Hippocampal formation (tissue), 2 donors: ENCODE measurements at places on chromosomes 2 and 18.

DNA sequence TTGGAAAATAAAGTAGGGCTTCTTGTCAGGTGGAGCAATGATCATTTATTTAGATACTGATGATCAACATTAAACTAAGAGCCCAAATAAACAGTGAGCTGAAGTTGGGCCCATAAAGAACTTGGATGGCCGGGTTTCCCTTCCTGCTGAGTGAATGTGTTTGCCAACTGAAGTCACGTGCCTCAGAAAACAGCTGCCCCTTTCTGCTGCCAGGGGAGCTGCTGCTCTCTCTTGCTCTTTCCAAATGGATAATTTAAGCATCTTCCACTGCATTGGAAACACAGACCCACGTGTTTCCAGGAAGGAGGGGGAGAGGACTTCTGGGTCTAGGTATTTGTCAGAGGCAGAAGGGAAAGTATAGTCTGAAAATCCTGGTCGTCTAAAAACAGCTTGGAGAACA, 22.9 kb upstream of the NCKAP5 start:
- DNase-seq = peak; percentile 74

- DNase-seq = no peak
Observed at GRCh38 chr18:6983366-6983765, 134.2 kb downstream of the LAMA1 start.

GRCh38 chr18:9661564-9661963, 46.5 kb upstream of the RAB31 start:
- no peak for DNase-seq

DNA sequence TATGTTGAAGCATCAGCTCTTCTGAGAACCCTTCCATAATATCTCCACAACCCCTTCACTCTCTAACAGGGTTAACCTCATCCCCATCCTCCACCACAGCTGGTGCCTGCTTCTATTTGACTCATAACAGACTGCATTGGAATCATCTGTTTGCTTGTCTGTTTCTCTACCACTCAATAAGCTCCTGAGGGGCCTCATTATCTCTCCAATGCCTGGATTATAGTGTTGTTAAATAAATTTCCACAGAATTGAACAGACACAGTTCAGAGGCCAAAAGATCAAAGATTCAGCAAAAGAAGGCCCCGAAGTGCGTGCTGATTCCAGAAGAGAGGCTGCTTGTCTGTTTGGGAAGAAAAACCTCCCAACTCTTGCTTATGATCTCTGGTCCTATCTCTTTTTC, 33.7 kb upstream of the FAM98A start:
- no peak for DNase-seq

DNA sequence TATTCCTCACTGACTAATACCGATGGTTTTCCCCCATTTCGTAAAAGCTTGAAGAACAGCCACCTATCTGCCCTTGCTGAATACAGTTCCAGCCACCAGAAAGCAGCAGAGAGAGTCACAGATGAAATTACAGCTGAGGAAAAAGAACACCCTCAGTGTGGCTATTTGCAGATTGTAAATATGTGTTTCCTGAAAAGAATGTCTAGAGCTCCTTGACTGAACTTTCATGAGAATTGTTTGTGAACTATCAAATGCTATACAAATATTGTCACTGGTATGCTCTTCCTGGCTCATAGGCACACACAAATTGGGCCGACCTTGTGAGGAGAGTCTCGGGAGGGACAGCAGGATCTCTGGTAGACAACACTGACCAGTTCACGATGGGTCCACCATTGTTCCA, 58.1 kb upstream of the TTC39C start:
- DNase-seq = no peak

DNA sequence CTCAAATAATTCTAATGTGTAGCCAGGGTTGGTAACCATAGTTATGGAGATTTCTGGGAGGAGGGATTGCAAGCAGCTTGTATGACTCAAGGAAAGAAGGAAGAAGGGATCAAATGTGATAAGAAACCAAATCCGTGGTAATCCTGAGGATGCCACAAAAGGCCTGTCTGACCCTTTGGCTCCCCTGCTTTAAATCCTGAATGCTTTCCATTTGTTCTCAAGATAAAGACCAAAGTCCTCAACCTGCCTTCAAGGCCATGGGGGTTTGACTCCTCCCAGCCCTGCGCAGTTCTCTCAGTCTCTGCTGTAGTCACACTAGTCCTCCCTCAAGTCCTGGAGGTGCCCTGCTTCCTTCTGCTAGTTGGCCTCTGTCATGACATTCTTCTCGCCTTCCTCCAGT, 74.0 kb downstream of the SUMO1 start:
- DNase-seq = no peak

DNA sequence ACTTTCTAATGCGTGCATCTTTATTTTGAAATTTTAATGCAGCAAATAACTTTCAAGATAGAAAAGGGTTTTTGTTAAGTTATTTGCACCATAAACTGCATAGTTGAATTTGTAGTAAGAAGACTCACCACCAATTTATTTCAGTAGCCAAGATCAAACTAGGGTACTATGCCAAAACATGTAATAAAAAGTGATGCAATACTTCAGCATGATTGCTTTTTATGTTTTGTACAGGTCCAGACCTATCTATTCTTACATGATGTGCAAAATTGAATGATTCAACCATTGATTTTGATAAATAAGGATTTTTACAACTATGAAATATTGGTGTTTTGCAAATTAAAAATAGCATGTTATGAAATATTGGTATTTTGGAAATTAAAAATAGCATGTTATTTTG, 26.7 kb downstream of the AGPS start:
- no peak for DNase-seq

- no peak for DNase-seq
Observed at GRCh38 chr2:207683879-207684627, 27.4 kb upstream of the CCNYL1 start.

DNA sequence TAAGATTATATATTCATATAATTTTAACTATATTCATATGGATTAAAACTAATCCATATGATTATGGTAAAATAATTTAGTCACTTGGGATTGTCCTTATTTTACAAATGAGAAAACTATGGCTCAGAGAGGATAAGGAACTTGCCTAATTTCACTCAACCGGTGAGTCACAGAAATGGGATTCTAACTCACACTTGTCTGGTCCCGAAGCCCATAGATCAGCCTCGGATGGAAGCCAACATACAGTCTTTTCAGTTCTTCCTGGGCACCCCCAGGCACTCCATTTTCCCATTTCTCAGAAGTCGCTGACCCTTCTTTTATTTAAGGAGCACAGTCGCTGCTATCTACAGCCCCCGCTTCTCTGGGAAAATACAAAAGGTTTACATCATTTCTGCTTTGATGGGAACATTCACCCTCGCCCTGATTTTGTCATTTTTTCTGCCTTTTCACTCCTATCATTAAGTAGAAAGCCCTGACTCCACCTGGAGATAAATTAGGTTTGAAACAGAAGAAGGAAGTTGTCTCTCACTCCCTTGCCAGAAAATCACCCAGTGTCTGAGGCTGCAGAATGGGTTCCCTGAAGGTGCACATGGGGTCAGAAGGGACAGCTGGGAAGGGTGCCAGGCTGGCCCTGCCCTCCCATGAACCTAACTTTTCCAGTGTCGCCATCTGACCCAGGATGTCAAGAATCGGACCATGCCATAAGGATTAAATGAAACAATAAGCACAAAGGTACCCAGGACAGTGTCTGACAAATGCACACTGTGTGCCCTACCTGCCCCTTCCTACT, 36.6 kb downstream of the CYP1B1 start:
- DNase-seq = no peak

DNA sequence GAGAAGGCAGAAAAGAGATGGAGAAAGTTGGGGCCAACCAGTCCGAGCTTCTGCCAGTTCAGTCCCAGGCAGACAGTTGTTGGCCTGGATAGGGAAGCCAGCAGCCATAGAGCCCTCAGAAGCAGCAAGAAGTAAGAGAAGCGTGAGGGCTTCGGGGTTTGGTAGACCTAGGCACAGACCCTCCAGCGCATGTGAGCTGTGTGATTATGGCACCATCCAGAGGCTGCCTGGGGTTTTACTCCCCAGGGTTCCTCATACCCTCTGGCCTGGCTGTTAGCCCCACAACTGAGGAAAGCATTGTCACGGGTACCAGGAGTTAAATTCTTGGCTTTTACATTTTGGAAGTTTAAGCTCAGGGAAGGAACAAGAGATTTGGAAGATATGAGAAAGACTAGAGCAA, 93.7 kb upstream of the RAB6C start:
- no peak for DNase-seq

- no peak for DNase-seq
Observed at GRCh38 chr2:234147335-234147861, 96.9 kb downstream of the SPP2 start.

GRCh38 chr2:188720811-188721605, 253.2 kb upstream of the COL3A1 start:
- DNase-seq = no peak

DNA sequence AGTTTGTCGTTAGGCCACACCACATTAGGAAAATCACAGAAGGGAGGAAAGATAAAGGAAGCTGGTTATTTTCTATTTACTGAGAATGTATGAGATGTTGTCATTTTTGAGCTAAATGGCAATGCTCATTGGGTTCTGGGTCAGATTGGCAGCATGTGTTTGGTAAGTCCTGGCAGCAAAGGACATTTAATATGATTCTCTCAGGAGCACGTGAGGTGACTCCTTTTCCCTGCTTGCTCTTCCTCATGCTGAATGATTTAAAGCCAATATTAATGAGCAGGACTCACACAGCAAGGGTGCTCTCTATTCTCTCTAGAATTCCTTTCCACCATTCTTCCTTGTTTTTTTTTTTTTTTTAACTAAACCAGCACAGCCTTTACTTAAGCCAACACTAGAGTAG, 298.2 kb downstream of the XIRP2 start:
- DNase-seq = no peak

- DNase-seq = no peak
Observed at GRCh38 chr2:22981785-22982184, 403.2 kb upstream of the KLHL29 start.

DNA sequence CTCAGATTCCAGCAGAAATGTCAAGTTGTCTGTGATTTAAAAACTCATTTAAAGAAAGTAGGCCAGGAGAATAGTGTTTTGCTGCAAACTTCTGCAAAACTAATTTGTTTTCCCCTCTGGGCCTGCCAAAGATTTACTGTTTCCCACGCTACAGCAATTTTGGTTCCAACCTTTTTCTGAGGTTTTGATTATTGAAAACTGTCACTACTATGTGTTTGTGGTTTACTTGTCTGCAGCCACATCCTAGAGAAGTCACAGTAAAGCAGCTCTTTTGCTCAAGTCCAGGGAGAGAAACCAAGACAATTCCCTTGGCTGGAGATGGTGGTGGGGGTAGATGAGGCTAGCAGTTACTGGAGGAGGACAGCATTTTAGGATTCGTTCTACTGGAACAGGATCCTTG, 12.8 kb downstream of the IL1R2 start:
- DNase-seq = no peak

- DNase-seq = no peak
Observed at GRCh38 chr2:222594679-222595078, 61.2 kb downstream of the FARSB start.

GRCh38 chr18:23881778-23882177, 132.8 kb upstream of the TTC39C start:
- no peak for DNase-seq

DNA sequence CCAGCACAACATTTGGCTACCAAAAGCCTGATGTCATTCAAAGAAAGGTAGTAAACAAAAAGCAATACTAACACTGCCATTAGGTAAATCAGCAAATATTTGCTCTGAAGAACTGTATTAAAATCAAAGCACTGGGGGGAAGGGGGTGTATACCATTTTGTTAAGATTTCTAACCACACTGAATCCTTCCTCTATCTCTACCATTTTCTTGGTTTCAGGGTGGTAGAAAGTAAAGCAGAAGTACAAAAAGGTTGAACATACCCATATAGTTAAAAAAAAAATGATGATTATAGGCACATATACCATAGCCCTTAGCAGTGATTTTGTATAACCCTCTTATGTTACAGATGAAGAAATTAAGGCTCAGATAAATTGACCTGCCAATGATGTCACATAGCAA, 437.6 kb downstream of the ZEB2 start:
- DNase-seq = no peak

DNA sequence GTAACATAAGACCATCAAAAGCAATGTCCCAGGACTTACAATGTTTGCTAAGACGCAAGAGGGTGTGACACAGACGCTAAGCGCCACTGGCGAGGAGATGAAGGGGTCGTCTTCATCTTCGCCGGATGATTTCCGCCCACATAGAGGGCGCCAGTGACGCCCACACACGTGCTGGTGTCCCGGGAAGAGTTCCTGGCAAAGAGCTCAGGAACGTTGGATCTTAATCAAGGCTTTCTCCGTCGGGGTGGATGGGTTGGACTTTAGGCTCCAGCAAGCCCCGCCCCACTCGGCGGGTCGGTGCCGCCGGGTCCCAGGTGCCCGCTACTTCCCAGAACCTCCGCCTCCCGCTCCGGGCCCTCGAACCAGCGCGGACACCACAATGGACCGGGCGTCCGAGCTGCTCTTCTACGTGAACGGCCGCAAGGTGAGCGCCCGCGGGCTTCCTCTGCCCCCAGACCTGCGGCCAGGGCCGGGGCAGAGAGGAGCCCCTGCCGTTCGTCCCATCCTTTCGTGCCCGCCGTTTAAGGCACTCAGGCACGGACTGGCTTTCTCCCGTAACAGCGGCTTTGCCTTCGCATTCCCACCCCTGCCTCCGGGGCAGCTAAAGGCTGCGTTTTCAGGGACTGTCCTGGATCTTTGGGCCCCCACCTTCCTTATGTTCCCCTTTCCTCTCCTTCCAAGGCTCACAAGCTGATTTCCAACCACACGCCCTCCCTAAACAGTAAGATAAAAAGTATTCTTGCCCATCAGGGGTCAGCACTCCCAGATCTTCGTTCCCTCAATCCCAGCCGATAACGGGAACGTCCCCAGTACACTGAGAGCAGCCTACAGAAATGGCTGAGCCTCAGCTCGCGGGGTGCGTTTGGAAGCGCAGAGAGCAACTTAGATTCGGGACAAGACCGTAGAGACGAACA, at the start of gene AOX1:
AOX1 (plus strand) TSS at position 285 of the 914 bp plus-strand sequence; CDS start at position 380, 95 bp downstream.
- no peak for DNase-seq

DNA sequence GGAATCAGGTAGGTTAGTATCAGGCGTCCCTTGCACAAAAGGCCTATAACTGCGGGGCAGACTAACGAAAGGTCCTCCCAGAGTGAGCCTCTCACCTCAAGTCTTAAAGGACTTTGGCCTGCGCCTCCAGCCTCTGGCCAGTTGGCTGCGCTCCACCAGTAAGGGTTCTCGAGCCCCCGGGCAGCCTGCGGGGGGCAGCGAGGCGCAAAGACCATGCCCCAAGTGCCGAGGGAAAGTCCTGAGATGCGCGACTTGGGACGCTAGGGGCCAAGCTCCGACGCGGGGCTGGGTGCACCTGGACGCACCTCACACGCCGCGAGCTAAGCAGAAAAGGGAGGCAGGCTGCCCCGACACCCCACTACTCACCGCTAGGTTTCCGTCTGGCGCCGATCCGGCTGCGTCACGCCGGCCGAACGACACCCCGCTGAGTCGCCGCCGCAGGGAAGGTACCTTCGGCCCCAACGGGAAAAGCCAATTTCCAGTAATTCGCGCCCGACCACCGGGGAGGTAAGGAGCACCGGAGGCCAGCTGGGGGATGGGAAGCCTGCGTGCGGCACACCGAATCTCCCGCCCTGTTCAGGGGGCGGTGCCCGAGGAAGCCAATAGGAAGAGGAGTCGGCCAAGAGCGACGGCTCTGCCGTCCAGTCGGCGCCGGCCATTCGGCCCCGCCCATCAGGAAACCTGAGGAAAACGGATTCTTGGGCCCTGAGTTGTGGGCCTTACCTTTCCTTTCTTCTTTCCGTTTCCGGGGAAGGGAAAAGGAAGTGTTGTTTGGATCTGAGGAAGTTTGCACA, at the start of gene ORC2:
ORC2 (minus strand) TSS at position 537 of the 794 bp plus-strand sequence. CDS start 5,537 bp downstream, outside the sequence.
- DNase-seq = peak; percentile 91
